HFF-Myc (cell line): ENCODE measurements at places on chromosomes 5 and 9.

DNA sequence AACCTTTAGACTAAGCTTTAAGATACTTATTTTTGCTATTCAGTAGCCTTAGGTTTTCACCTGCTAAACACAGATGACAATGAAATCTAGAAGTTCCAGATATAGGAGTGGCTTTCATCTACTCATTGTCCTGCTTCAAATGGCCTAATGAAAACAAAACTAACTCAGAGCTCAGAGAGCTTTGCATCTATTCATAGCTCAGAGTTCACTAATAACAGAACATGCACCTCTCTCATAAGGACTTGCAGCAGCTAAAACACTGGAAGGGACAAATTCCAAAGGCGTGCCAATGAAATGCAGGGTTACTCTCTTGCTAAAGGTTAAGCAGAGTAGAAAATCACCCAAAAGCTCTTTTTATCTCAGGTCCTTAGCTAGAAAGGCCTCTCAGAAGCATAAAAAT is 29.0 kb downstream of the SLC31A2 start:
- no peak for DNase-seq

- no peak for DNase-seq
Measured at GRCh38 chr5:165459232-165459631, 1953.8 kb downstream of the MAT2B start.

DNA sequence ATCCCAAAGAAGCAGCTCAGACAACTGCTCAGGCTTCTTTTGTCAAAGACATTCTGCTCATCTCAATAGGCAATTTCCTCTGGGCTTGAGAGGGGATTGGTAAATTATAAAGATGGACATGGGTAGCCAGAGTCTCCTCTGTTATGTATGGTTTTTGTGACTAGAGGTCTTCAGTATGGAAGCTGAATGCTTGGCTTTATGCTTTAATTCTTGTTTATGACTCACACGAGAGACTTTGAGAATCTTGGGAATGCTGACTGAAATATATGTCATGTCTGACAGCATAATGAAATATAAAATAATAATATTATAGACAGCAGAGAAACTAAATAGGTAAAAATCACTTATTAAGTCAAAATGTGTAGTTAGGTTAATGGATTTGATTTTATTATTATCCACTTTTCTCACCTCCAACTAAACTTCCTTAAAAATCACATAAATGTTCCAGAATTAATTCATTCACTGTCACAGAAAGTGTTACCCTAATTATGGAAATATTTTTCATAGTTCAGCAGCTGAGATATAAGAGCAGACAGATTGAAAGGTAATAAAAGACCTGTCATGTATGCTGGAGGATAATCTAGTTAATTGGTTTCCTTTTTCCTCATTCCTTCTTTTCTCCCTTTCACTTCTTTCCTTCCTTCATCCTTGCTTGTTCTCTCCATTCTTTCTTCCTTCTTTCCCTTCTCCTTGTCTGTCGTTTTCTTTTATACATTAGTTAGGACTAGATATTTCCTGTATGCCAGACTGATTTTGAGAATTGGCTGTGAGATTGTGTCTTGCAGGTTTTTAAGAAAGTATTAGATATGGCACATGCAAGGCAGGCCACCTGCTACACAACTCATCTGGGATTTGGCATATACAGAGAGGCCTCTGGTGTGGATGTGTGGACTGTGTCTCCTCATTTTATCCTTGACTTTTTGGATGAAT is 1866.1 kb upstream of the NUDT12 start:
- no peak for DNase-seq

DNA sequence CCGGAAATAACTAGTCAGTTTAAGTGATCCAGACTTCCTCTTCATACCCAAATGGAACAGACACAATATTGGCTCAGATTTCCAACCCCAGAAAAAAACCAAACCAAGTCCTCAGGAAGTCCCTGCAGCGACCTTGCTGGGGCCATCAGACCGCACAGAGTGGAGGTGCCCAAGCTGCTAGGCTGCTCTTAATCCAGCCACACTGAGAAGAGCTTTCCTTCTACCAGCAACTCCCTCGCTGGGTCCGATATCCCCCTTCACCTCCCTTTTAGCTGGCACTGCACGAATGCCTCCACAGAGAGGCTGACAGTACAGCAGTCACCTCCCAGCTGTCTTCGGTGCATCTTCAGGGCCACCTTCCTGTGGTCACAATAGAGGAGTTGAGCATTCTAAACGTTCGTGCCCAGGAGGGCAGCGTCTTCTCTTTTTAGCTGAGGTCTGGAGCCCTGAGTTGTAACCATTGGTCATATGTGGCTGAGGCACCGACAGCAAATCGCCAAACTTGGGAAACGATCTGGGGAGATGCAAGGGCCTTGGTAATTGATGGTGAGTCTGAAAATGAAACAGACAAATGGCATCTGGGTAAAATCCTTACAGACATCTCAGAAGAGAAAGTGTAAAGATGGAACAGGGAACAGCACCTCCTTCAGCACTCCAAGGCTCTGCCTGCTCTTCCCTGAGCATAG is 5.7 kb downstream of the NAIF1 start:
- no peak for DNase-seq

DNA sequence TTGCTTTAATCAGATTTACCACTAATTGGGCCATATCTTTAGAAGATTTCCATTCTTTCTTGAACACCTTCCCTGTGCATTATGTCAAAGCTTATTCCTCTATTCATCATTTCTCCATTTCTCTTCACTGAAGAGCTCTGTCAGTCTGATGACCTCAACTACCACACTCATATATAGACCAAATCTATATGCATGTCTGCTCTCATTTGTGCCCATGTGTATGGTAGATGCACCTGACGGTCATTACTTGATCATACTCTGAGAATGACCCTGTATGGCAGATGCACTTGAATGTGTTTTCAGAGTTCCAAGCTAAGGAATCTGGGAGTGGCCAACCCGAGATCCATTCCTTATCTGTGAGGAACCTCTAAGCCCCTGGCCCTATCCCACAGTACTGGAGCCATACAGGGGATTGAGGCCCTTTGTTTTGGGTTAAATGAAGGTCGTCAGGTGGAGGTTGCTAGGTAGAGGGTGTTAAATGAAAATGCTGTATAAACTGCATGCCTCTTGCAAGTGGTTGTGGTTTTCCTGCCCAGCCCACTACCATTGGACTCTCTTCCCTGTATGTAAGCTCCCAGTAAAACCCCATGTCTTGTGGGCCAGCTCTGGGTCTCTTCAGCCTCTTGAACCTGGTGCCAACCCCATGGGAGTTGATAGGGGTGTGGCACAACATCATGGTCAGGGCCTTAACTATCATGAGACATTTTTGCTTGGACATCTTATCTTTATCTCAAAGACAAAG is 229.5 kb downstream of the KIAA0825 start:
- DNase-seq: no peak

GRCh38 chr5:164244-164643 is 27.1 kb upstream of the LRRC14B start:
- DNase-seq: no peak
